ENCODE measurements at places on chromosomes 2 and 18.

DNA sequence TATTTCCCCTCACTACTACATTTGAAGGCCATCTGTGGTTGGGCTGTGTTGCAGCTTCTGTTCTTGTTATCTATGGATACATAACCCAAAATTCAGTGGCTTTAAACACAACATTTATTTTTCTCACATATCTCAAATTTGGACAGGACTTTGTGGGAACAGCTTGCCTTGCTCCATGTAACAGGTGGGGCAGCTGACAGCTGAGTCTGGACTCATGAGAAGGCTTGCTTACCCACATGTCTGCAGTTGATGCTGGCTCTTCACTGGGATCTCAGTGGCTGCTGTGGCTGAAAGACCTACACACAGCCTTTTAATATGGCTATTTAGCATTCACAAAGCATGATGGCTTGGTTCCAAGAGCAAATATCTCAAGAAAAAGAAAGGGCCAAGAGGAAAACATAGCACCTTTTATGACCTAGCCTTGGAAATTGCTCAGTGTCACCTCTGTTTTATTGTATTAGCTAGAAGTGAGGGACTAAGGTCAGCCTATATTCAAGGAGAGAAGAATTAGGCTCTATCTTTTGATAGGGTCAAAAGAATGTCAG lies 296.8 kb upstream of the ZNF521 start:
- no peak for DNase-seq

GRCh38 chr18:10441472-10441871 lies 13.0 kb upstream of the APCDD1 start:
- DNase-seq: no peak

GRCh38 chr2:65620026-65620425 lies 187.6 kb upstream of the SPRED2 start:
- DNase-seq: no peak

GRCh38 chr2:180873219-180873618 lies 107.2 kb upstream of the UBE2E3 start:
- DNase-seq: no peak

GRCh38 chr2:60530660-60531281 lies 22.7 kb downstream of the BCL11A start:
- DNase-seq: no peak

GRCh38 chr2:56582570-56582969 lies 398.8 kb downstream of the CCDC85A start:
- DNase-seq: no peak

DNA sequence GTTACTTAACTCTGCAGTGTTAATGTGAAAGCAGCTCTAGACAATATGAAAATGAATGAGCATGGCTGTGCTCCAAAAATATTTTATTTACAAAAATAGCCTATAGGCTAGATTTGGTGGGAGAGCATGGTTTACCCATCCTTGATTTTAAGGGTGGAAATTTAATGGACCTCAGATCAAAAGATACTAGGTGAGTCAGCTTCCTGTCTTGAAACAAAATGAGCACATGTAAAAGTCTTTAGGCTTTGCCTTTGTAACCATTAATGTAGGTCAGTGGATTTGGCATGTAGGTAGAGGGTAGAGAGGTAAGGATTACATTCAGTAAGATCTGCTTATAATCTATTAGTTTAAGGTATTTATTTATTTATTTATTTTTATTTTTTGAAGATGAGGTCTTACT lies 72.7 kb downstream of the GREB1L start:
- DNase-seq: no peak

Measured in activated T-helper 1 cell treated with anti-CD3 and anti-CD28 coated beads, Interleukin-12 subunit alpha, Interleukin-12 subunit beta, Interleukin-2, Interleukin-4 antibody, amounts not matched to agents 30 ng/mL and 10 ng/mL and 1 ng/mL, durations not matched to agents 14 hours and 24 hours and 36 hours (primary cell).